ENCODE measurements at places on chromosomes 16 and 17.

- DNase-seq = no peak
These were observed 29.5 kb downstream of the TNFRSF13B start for GRCh38 chr17:16942141-16943031.

DNA sequence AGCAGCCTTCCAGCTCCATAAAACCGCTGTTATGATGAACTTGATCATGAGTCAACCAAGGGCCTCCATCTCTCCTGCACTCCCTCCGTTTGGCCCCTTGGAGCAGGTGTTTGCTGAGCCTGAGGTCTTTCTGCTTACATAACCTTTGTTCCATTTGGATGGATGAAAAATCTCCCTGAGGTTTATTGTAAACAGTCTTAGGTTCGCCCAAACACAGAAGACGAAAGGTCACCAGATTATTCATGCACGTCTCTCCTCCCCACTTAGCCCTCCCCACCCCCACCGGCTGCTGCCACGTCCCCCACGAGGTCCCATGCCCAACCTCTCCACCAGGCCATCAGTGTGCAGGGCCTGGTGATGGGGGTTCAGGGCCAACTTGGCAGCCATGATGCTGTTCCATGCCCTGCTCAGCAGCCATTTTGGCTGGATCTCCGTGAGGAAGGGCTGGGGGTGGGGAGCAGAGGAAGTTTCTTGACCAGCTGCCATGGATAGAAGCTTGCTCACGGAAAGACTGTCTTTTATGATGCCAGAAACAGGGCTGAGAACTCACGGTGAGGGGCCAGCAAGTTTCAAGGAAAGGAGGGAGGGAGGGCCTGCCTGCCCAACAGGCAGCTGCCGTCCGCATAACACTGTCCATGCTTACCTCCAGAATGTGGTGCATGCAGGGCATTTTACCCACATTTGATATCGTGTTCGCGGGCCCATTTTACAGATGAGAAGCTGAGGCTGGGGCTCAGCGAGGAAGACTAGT is 47.8 kb upstream of the FOXF1 start:
- no peak for DNase-seq

DNA sequence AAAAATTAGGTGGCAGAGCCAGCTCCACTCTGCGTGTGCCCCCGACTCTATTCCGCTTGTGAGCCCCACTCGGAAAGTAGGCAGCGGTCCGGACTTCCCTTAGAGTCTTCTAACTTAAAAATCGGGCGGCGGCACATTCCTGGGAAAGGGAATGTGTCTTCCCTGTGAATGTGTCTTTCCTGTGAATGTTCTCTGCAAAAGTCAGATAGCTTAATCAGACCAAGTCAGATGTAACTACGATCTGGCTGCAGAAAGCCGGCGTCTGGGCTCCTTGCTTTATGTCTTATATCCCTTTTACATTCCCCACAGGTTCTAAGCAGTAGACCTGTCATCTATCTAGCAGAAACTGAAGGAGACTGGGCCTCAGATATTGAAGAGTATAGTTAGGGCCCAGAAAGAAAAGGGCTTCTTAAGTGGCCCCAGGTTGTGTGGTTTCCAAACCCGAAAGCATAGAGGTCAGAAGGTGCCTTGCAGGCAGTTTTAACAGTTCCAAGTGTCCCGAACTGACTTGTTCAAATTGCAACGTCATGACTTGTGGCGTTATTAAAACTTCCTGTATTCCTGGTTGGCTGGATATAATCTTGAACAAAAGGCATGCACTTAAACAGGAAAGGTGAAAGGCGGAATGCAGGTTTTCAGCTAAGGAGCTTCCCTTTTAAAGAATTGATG is 601 bp downstream of the PHKB start:
- DNase-seq = no peak

GRCh38 chr17:50176559-50177357 is 11.0 kb downstream of the SGCA start:
- DNase-seq = no peak

GRCh38 chr17:80883831-80884735 is 107.6 kb upstream of the CHMP6 start:
- DNase-seq = no peak

- no peak for DNase-seq
These were observed 66.9 kb downstream of the SOCS1 start for GRCh38 chr16:11188801-11189740.

DNA sequence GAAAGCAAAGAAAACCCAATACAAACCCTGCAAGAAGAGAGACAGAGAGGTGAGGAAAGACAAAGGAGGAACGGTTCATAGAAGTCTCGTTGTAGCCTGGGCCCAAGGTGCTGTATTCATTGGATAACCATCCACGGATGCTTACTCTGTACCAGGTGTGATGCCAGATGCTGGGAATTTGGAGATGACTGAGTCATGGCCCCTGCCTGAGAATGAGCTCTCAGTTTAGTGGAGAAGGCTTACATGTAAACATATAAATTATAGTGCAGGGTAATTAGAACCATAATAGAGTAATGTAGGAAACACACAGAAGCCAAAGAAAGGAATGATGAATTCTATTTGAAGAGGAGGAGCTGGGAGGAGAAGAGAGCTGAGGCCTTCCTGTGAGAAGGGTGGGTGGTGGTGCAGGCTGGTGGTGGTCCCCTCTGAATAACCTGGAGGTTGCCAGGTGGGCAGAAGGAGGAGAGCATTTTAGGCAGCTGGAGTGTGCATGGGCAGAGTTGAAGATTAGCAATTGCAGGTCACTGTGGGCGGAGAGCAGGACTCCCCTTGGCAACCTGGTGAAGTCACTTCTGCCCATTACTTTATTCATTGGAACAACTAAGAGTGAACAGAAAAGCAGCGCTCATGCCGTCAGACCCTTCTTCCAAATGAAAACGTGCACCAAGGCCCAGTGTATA is 7.7 kb upstream of the ZG16 start:
- no peak for DNase-seq

DNA sequence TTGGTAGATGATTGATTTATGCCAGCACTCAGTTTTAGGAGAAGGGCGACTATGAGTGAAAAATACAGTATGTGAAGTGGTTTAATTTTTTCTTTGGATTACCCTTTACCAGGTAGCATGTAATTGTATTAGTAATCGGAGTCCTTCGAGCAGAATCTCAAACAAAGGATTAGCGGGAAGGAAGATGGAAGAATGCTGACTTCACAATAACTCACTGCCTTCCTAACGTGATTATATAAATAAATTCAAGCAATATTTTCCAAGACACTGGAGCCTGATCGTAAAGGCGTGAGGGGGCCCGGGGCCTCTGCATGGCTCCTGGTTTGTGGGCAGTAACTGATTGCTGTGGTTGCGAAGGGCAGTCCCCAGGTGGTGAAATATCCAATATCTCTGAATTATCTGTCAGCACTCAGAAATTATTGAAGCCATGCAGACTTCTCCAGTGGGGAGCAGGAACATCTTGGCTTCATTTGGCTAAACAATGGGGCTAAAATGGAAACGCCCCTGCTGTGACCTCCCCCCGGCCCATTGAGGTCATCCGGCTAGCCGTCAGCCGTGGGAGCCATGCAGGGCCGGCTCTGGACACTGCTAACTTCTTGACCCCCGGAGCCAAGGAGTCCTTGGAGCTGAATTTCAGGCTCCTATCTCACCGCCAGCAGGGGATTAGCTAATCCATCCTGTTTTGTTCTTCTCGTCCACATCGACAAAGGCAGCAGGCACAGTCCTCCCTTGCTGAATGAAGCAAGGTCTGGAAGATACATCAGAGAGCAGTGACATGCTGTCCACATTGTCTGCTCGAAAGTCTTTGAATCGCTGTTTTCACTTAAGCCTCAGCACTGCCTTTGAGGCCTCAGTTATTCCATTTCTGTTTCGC is 295.9 kb upstream of the N4BP1 start:
- DNase-seq = no peak

Measured in GM04503 (cell line).